ENCODE measurements at places on chromosomes 7 and 10. TPM values are rescaled to one million over a fixed set of nuclear protein-coding genes. Genes with fewer than 3 reads are reported as not detected.

GRM8 gene
- total RNA-seq: not detected

GRCh38 chr10:60536529-60537114 is 146.9 kb upstream of the ANK3 start:
- DNase-seq: peak; percentile 63

DNA sequence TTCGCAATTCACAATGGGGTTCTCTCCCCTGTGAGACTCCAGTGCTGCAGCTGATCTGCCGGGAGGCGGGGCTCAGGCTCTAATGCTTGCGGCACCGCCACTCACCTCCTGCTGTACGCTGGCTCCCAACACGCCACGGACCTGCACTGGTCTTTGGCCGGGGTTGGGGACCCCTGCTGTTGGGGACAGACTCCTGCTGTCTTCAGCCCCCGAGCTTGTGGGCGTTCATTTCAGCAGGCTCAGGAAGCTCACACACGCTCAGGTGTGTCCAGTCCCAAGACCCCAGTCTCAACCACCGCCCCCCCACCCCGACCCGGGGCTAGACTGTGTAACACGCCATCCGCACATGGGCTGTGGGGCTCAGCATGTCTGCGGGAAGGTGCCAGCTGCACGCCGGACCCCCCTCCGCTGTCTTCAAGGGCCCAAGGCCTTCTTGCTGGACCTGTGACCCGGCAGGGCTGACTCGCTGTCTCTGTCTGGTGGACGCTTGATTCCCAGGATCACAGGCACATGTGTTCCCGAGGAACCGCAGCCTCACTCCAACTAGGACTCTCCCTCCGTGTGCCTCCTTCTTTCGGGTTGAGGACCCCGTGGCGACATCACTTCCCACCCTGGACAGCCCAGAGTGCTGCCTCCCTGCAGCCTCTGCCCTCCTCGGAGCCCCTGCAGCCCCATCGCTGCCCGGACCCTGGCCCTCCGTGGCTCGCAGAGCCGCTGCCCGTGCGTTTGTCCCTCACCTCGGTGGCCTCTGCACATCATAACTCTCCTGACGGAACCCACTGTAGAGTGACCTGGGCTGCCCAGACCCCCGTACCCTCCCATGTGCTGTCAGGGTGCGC is 106.4 kb downstream of the DNAJB6 start:
- DNase-seq: no peak

- no peak for DNase-seq
Measured at GRCh38 chr10:64880546-64880945, 1359.3 kb downstream of the REEP3 start.

HOXA5 gene
- 20.1 TPM for total RNA-seq

MET gene
- total RNA-seq: 155 TPM

CNTNAP2 gene
- 2.7 TPM for total RNA-seq

DNA sequence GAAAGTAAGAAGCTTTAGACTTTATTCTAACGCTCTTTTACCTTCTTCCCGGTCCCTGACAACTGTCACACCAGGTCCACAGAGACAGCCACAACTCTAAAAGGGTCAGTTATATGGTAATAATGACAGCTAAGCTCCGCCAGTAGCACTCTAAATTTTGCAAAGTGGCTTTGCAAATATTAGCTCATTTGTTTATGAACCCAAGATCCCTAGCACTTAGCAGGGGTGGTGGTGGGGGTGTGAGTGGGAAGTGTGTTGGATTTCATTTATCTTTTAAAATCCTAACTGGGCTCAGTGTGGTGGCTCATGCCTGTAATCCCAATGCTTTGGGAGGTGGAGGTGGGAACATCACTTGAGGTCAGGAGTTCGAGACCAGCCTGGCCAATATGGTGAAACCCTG is 34.8 kb upstream of the SDK1 start:
- DNase-seq: no peak

DNA sequence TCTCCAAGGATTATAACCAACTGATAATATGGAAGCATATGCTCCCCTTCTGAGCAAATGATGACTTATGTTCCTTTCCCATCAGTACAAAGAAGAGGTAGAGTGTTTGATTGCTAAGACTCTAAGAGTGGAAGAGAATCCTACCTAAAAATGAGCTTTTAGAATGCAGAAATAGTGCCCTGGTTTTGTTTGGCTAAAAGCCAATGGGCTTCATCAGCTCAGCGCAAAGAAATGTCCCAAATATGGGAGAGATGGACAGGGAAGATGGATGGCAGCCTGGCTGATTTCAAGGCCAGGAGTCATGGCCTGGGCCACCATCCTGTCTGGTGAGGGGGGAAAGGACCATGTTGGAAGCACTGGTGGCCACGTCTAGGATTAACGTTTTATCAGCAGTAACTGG is 60.2 kb downstream of the GPR26 start:
- no peak for DNase-seq

- no peak for DNase-seq
Measured at GRCh38 chr7:51031791-51032515, 249.3 kb upstream of the GRB10 start.

GPRIN2 gene
- total RNA-seq: 9.1 TPM

GRCh38 chr7:30727061-30727945 is 24.6 kb upstream of the INMT start:
- DNase-seq: no peak

- DNase-seq: no peak
Measured at GRCh38 chr10:108375691-108376090, 1211.2 kb upstream of the SORCS1 start.

DNA sequence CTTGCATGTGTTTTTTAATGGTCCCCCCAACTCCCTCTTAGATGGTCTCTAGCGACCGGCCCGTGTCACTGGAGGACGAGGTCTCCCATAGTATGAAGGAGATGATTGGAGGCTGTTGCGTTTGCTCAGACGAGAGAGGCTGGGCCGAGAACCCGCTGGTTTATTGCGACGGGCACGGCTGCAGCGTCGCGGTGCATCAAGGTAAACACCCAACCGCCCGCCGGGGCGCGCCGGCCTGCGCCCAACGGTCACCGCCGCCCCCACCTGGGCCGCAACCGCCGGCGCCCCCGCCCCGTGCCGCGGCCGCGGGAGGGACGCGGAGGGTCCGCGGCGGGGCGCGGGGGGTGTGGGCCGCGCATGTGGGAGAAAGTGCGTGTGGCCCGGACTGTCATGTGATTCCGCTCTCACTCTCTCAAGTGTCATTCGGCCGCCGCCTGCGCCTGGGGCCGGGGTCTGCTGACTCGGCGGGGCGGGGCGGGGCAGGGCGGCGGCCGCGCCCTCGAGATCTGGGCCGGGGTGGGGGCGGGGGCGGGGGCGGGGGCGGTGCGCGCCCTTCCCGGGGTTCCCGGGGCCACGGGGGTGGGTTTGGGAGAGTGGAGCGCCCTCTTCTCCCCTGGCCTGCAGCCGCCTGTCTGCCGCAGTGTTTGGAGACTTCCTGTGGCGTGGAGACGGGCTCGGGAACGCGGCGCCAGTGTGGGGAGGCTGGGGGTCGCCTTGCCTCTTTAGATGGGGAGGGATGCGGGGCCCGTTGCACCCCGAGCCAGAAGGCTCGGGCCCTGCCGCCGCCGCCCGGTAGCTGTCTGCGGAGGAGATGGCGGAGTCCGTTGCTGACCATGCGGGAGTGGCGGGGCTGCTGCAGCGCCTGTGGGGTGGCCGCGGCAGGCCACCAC is 817 bp downstream of the MLLT10 start:
- DNase-seq: no peak

DNA sequence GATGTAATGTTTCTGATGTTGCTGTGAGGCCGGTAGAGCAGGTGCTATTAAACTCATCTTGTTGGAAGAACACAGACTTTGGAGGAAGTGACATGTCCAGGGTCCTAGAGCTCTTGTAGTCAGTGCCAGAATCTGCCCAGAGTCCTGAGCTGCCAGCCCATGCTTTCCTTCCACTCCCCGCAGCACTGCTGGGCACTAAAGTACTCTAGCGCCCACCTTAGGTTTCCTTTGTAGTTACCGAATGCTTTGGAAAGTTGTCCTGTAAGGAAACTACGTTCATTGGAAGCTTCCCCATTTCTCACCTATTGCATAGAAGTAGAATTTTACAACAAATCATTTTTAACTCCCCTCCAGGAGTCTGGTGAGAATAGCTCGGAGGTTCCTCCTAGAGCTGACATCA is 11.0 kb downstream of the ZNF862 start:
- DNase-seq: no peak

DNA sequence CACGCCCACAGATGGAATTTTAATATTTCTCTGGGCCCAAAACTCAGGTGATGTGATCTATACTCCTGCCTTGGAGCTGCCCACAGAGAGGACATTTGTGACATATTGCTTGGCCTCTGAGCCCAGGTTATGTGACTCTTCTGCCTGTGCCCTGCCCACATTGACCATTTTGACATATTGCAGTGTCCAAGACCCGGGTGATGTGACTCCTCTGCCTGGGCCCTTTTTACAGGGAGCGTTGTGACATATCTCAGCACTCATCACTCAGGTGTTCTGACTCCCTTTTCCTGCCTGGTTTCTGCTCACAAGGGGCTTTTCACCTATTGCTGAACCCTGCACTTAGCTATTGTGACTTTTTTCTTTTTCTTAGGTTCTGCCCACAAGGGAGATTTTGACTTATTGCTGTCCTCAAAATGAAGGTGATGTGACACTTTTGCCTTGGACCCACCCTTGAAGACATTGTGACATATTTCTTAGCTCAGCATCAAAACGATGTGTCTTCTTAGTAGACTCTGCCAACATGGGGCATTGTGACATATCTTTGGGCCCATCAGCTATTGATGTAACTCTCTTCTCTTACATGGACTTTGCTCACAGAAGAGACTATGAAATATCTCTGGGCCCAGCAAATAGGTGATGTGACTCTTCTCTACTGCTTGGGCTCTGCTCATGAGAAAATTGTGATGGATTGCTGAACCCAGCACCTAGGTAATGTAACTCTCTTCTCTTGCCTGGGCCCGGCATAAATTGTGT is 11.0 kb upstream of the ZNF107 start:
- no peak for DNase-seq

DNA sequence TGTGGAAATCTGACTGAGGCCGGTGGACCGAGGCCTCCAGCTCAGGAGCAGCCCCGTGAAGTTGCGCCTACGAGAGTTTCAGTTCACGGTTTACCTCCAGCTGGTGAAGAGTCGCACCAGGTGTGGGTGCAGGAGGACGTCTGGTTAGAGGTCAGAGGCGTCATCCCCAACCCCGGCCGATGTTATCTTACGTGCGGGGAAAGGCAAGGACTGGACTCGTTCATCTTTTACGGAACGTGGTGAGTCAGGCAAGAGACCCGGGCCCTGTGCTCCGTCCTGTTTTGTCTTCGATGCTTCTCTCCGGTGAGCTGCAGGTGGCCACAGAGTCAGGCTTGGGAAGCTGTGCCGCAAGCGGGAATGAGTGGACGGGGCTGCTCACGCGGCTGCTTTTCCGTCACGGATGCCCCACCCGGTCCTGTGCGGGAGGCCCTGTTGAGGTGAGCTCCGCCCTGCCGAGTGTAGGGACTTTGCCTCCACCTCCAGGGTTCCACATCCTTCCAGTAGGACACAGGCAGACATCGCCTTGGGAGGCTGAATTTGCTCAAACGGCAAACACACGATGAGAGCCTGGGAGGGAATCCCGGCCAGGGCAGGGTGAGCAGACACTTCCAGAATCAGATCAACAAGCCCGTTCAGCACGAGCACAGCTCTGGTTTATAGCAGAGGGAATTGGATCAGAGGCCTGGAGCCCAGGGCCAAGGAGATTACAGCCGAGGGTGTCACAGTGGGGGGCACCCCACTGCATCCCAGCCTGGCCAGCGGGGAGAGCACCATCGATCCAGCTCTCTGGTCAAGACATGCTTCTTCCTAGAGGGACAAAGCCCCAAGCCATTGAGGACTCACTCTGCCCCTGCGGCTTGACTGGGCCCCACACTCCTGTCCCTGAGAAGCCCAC is 50.1 kb upstream of the INPP5A start:
- no peak for DNase-seq

CNNM1 gene
- 0.63 TPM for total RNA-seq

ZPBP gene
- not detected for total RNA-seq

- DNase-seq: no peak
Measured at GRCh38 chr7:94052398-94053180, 48.4 kb upstream of the BET1 start.

DNA sequence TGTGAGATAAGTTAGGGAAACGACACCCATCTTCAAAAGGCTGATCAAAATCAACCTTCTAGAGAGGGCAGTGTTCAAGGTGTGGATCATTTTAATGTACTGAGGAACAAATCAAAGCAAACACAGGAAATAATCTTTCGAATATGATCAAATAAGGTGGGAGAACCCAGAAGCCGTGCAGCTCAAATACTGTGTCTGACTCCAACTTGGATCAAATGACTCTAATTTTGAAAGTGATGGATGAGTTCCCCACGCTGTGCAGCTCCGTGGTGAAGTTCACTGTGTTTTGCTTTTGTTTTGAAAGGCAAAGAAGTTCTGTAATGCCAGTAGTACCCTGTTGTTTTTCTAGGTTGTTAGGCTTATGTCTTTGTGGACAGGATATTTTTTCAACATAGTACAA is 250.9 kb downstream of the SFMBT2 start:
- no peak for DNase-seq

All from epithelial cell of proximal tubule (primary cell).